ENCODE measurements at places on chromosomes 1 and 21. TPM values are rescaled to one million over a fixed set of nuclear protein-coding genes. Genes with fewer than 3 reads are reported as not detected.

Gene AKR7A2
- total RNA-seq, result 100.0 TPM

Gene HTR6
- not detected for total RNA-seq

- DNase-seq, result no peak
These were observed 684 bp downstream of the PPIH start for GRCh38 chr1:42658877-42659337.

GRCh38 chr1:201016211-201016651 lies 7.3 kb downstream of the KIF21B start:
- no peak for DNase-seq

Gene BMP8B
- total RNA-seq, result not detected

- no peak for DNase-seq
These were observed 46.1 kb downstream of the SLC16A1 start for GRCh38 chr1:112909847-112910246.

Gene NFYC
- total RNA-seq, result 32.5 TPM

GRCh38 chr1:12422488-12422887 lies 192.7 kb downstream of the VPS13D start:
- DNase-seq, result no peak

Gene FGR
- not detected for total RNA-seq
